ENCODE measurements at places on chromosomes 11 and 22.

DNA sequence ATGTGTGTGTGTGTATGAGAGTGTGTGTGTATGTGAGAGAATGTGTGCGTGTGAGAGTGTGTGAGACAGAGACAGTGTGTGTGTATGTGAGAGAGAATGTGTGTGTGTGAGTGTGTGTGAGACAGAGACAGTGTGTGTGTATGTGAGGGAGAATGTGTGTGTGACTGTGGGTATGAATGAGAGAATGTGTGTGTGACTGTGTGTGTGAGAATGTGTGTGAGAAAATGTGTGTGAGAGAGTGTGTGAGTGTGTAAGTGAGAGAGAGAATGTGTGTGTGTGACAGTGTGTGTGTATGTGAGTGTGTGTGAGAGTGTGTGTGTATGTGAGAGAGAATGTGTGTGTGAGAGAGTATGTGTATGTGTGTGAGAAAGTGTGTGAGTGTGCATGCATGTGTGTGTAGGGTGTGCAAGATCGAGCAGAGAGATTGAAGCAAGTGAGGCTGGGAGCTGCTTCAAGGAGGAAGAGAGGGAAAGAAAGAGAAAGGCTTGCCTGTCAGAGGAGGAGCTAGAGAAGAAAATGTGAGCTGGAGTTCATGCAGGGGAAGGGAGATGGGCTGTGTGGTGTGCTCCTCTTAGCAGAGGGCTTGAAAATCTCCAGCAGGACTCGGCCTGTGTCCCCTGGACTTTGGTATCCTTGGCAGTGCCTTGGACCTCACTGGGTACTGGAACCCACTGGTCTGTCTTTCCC is 27.7 kb upstream of the TP53I11 start:
- DNase-seq = no peak

DNA sequence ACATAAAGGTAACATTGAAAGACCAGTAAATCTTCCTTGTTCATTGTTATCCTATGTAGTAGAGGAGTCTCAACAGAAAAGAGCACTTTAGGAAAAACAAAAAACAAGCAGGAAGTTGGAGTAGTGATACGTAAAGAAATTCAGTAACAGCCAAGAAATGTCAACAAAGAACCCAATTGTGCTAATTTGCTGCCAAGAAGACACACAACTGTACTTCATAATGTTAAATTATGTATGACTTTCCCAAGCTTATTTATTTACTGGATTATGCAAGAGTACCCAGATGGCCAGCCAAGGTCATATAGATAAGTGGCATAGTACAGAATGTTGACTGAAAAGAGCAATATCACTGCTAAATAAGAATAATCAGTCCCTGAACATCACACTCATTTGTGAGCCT is 264.7 kb upstream of the CCDC179 start:
- DNase-seq = no peak

- no peak for DNase-seq
These were observed 100.7 kb downstream of the DBX1 start for GRCh38 chr11:20059587-20060021.

DNA sequence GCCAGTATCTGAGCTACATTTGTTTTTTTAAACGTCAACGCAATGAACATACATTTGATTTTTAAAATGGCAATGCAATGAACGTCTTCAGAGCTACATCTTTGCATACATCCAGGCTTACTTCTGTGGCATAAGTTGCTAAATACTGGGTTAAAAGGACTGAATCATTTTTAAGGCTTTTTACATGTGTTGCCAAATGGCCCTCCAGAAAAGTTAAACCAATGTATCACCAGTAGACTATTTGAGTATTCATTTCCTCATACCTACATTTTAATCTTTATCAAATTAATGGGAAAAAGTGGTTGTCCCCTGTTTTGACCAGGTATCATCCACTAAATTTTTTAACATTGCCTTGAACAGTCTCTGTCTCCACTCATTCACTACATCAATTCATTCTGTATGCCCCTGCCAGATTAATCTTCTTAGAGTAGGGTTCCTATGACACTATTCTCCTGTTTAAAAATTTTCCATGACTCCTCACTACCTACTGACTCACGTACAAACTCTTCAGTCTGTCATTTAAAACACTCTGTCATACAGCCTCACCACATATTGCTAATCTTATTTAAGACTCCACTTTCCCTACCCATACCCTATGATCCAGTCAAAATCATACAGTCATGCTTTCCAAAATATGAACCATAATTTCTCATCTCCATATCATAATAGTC is 12.4 kb upstream of the PRRG4 start:
- DNase-seq = no peak

DNA sequence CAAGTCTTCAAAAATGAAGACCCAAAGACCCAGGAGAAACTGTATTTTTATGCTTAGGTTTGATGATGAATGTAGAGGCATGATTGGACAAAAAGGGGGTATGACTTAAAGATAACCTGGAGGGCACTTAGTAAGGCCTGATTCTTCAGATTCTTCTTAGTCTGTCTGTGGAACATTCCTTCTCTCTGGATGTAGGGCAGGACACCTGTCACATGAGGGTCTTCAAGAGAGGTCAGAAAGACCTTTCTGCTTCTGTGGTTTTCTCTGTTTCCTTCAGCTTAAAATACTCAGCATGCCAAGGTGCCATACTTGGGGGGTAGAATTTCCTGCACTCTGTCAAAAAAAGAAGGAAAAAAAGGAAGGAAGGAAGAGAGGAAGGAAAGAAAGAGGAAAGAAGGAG is 78.1 kb downstream of the BLID start:
- no peak for DNase-seq

DNA sequence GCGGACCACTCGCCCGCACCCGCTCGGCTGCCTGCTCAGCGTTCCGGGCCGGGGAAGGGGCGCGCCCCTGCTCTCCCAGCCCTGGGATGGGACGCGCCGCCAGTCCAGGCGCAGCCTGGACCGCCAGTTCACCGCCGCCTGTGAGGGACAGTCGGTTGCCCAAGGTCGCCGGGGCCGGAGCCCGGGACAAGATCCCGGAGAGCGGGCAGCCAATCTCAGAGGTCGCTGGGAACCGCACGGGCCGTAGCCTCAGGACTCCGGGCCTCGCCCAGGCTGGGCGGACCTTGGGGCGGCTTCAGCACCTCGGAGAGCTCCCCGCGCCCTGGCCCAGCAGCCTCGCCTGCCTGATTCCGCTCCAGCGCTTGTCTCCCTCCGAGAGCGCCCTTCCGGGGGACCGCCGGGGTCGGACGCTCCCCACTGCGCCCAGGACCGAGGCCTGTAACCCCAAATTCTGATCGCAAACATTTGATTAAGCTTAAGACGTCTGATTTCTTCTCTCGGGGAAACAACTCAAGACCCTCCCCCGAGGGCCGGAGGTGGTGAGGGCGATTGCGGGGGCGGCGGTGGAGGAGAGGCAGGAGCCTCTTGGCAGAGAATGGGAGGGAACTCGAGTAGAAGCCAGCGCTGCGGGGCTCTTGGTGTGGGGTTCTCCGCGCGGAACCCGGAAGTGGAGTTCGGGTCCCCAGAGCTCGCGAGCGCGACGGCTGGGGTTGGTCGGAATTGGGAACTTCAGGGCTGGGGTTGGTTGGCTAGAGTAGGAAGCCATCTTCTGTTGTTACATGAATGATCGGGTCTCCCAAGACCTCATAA is 1.1 kb upstream of the CHRM4 start:
- peak; percentile 90 for DNase-seq

Data from heart left ventricle (tissue), 16 donors.